Stimulated activated CD8-positive, alpha-beta memory T cell treated with anti-CD3 and anti-CD28 coated beads, Interleukin-7, amount 100 ng/mL, for 1 hour (primary cell): ENCODE measurements at places on chromosomes 2 and 18.

DNA sequence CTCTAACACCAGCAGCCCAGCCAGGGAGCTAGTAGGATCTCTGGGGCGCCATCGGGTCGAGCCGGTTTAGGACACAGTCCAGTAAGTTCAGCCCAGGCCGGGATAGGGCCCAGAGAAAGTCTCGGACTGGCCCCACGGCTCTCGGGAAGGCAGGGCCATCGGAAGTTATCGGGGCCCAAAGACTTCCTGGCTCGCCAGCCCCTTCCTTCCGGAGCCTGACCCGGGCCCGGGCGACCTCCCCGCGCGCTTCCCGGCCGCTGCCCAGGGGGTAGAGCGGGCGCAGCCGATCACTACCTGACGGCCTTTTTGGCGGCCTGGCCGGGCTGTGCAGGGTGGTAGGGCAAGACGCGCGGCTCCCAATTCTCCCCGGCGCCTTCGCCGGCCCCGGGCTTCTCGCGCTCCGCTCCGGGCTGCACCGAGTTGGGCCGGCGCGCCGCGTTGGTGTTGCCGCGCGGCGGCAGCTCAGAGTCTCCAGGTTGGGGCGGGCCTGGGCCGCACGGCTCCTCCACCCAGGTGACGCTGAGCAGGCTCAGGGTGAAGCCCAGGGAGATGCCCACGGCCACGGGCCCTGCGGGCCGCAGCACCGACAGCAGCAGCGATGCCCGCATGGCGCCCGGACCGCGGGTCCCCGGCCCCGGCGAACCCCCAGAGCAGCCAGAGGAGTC is 546 bp downstream of the CHPF start:
- DNase-seq: no peak

DNA sequence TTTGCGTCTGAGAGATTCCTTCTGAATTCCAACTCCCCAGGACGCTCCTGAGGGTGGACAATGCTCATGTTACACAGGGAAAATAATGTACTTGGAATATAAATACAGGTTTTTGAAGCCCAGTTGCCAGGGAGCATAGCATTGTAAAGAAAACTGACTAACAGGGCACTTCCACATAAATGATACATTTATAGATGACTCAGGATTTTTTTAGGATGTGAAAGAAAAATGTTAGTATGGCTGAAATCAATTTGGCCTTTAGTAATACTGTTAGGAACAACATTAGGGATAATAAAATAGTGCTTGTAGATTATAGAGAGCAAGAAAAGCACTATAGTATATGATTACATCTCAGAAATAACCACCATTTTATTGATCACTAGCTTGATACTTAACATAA is 23.6 kb downstream of the ZNF397 start:
- no peak for DNase-seq

DNA sequence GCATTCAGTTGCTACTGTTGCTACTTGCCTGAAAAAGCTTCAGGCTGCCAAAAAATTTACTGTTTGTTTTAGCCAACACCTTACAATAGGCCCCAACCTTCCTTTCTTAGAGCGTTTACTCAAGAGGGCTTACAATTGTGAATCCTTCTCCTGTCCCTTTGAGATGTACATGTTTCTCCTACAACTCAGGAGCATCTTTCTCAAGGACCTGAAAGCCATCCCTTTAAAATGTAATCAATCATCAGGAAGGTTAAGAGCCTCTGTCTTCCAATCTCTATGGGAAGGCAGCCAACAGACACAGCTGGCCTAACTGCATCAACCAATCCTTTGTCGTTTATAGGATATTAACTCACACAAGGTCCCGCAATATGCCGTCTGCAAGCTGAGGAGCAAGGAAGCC is 3.4 kb upstream of the IER3IP1 start:
- DNase-seq: no peak

GRCh38 chr2:218995561-218995960 is 2.3 kb upstream of the CRYBA2 start:
- DNase-seq: no peak

- DNase-seq: peak; percentile 14
Measured at GRCh38 chr18:76709659-76710645, 112.4 kb upstream of the ZNF236 start.
